ENCODE measurements at places on chromosomes 7 and 10. TPM values are rescaled to one million over a fixed set of nuclear protein-coding genes. Genes with fewer than 3 reads are reported as not detected.

SPACDR gene
- 0.17 TPM for total RNA-seq

DNA sequence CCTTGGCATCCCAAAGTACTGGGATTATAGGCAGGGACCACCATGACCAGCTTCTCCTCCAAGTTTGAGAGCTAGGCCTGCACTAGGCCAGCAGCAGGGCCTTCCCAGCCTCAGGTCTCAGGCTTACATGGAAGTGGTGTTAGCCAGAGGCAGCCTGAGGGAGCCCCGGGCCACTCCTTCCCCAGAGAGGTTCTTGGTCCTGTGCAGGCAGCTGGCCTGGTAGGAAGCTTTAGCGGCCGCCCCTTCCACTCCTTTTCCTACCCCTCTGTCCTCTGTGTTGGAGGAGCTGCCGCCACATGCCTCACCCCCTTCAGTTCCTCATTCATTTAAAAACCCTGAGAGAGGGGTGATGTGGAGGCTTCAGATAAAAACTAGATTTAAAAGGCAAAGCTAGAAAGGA lies 40.3 kb downstream of the TSPAN15 start:
- no peak for DNase-seq

ATP6V0A4 gene
- not detected for total RNA-seq

GRCh38 chr10:58894929-58895328 lies 281.5 kb upstream of the PHYHIPL start:
- no peak for DNase-seq

ABCF2 gene
- total RNA-seq, result 15.6 TPM

- no peak for DNase-seq
These were observed 145.2 kb upstream of the GDF10 start for GRCh38 chr10:47154762-47155161.

- no peak for DNase-seq
These were observed 1241.7 kb downstream of the TYW1 start for GRCh38 chr7:68238204-68238805.

DNA sequence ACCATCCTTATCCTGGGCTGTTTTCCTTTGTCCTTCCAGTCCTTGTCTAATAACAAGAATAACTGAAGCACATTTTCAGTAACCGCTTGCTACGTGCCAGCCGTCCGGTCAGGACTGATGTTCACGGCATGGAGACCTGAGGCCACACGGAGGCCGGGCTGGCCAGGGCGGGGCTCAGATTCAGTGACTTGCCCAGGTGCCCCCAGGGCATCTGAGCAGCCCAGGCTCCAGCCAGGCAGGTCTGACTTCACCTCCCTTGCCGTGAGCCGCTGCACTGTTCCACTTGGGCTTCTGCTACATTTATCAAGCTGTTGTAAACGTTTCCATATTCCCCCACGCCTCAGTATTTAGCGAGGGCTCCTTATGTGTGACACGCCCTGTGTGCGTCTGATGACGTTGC lies 43.6 kb upstream of the AP5Z1 start:
- DNase-seq, result no peak

MOGAT3 gene
- total RNA-seq, result 4.2 TPM

- no peak for DNase-seq
These were observed 57.6 kb downstream of the ADCYAP1R1 start for GRCh38 chr7:31109751-31110150.

OPN1SW gene
- total RNA-seq, result not detected

DNA sequence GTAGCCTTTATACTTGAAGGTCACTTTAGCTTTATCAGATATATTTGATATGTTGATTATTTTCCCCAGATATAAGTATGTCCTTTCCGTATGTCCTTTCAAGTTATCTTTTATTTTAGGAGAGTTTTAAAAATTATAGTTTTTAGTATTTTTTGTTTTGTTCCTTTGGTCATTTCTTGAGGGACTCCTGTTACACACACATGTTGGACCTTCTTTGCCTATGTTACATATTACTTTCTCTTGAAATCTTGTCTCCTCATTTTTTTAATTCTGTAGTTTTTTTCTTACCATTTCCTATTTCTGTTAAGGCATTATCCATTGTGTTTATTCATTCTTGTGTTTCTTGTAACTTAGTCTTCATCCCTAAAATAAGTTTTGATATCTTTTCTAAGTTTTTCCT lies 23.9 kb downstream of the GLCCI1 start:
- no peak for DNase-seq

DNA sequence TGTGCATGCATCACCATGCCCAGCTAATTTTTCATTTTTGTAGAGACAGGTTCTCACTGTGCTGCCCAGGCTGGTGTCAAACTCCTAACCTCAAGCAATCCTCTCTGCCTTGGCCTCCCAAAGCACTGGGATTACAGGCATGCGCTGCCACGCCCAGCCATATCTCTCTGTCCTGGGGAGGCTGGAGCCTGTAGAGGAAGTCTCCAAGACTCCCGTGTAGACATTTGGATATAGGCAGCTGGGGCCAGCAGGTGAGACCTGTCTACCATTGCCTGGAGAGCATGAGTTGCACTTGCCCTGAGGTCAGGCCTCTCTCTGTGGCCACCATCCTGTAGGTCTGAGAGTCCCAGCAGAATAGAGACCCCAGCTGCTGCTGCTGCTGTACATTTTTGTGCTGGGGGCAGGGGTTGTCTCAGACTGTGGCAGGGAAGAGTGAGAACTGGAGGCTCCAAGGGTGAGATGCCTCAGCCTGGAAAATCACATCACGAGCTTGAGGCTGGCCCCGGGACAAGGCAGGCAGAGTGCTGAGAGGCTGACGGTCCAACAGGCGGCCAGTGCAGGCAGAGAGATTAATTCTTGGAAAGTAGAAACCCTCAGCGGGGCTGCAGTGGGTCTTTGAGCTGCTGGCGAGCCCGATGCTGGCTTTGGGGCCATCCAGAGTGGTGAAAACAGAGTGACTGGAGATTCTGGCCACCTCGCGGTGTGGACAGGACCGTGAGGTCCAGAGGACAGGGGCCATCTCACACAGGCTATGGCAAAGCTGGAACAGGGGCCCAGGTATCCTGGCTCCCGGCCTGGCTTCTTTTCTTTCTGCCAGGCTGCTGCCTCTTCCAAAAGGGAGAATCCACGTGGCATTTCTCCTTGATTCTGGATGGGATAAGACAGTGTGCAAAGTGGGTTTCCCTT lies 60.9 kb downstream of the TMEM270 start:
- no peak for DNase-seq

DNA sequence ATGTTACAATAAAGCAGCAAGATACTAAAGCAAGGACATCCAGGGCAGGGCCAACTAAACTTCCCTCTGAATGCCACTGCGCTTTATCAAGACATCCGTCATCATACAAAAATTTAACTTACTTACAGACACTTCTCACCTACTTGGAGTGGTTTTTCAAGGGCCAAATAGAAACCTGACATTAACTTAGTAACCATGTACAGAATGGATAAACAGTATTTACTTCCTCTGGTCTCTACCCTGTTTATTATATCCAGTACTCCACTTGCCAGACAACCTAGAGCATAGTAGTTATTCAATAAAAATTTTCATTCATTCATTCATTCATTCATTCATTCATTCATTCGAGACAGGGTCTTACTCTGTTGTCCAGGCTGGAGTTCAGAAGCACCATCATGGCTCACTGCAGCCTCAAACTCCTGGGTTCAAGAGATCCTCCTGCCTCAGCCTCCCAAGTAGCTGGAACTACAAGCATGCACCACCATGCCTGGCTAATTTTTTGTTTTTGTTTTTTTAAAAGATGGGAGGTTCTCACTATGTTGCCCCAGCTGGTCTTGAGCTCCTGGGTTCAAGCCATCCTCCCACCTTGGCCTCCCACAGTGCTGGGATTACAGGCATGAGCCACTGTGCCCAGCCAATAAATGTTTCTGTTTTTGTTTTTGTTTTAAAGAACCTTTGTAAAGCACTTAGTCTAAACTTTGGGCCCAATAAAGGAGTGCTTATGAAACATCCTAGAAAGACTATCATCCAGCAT lies 19.0 kb downstream of the SMURF1 start:
- DNase-seq, result no peak

EEPD1 gene
- total RNA-seq, result 2.3 TPM

SLC26A5 gene
- total RNA-seq, result 0.67 TPM

- no peak for DNase-seq
These were observed 454.5 kb downstream of the DNAJB6 start for GRCh38 chr7:157791261-157791660.

DNA sequence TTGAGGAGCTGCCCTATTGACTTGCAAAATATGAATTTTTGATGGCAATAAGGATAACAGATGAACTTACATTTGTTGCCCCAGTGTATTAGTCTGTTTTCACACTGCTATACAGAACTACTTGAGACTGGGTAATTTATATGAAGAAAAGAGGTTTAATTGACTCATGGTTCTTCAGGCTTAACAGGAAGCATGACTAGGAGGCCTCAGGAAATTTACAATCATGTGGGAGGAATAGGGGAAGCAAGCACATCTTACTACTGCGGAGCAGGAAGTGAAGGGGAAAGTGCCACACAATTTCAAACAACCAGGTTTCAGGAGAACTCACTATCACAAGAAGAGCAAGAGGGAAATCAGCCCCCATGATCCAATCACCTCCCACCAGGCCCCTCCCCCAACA lies 57.9 kb downstream of the ZNF22 start:
- no peak for DNase-seq

DNA sequence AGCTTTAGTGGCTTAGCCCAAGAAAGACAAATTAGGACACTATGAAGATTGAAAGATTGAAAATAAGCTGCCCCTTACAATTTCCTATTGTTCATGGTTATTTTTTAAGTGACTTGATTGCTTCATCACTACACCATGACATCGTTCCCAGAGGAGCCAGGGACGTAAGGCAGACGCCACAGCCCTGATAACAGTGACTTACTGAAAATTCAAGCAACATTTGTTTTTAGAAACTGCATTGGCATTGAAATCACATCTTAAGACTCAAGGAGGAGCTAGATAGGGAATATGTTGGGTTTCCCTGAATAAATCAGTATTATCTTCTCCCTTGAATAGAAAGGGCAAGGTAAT lies 38.7 kb upstream of the ANK3 start:
- DNase-seq, result no peak

PTPN20 gene
- 1.4 TPM for total RNA-seq

DNA sequence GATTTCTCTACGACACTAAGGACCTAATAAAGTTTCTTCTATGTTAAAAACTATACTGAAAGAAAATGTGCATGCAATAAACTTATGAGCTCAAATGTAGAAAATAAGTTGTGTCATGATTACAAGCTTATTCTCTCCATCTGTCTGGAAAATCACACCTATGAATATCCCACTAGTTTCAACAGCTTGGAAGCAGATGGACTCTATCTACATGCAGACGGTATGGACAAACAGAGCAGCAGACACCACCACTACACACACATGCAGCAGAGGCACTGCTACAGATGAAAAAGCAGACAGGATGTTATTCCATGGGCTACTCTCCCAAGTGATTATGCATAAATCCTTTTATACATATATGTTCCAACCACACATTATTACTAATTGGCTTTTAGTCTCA lies 123.4 kb upstream of the TARP start:
- no peak for DNase-seq

DNA sequence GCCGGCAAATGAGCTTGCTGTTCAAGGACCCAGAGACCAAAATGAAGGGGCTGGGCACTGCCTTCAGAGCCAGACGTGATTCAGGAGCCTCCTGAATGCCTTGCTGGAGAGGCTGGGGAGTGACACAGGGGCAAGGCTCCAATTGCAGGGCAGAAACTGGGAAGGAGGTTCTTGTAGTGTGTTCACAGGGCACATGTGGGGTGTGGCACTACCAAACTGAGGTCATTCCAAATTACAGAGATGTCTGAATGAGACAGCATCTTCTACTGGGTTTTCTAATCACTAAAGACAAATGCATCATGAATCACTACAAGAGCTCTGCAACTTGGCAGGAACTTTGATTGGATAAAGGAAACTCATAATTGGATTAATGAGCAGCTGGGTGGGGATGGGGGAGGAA lies 17.8 kb downstream of the CRTAC1 start:
- no peak for DNase-seq

- no peak for DNase-seq
These were observed 2.8 kb upstream of the GAL3ST4 start for GRCh38 chr7:100171087-100171681.

DNA sequence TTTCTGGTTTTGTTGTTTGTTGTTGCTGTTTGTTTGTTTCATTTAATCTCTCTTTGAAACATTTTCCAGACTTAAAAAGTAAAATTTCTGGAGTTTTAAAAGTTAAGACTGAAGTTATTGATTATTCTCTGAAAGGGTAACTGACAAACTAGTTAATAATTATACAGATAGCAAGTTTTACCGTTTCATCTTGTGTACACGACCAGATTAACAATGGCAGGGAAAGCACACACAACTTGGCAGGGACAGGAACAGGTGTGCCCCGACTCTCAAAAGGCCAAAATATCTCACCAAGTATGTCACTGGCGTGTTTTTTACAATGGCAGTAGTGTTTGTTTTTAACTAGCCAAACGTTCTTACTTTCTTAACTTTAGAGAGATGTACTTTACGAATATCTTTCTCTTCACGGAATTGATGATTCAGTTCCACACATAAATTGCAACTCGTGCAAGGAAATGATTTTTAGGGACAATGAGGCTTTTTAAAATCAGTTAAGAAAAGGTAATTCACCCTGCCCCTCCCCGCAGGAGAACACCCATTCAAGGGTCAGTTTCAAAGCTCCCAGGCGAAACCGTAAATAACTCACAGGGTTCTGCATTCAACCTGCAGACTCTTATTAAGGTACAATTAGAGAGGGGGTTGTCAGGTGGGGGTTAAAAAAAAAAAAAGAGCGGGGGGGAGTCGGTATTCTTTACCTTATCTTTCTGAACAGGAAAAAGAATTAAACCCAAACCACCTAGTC lies 3.5 kb downstream of the CTBP2 start:
- DNase-seq, result no peak

DNA sequence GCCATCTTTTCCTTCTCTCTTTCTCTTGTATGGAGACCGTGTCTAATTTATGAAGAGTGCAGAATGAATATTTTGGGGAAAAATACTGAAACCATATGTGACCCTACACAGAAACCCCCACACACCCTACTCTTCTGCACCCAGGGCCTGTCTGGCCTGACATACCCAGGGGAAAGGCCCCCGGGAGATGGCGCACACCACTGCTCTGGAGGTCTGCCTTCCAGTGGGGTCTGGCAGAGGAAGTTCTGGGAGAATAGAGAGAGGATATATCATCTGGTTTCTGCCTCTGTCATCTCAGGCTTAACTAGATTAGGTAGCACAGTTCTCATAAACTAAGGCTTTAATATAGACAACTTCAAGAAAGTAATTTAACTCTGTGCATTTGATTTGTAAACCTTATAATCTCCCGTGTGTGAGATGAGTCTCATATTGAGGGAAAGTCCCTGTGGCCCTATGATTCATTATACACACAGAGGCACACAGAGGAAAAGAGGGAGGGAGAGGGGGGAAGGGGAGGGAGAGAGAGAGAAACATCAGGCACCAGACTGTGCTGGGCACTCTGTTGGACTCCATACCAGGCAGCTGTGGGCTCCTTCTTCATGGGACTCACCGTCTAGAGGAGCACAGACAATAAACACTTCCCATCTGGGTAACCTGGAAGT lies 123.3 kb downstream of the AOAH start:
- no peak for DNase-seq

ACTR3C gene
- 61.7 TPM for total RNA-seq

DNA sequence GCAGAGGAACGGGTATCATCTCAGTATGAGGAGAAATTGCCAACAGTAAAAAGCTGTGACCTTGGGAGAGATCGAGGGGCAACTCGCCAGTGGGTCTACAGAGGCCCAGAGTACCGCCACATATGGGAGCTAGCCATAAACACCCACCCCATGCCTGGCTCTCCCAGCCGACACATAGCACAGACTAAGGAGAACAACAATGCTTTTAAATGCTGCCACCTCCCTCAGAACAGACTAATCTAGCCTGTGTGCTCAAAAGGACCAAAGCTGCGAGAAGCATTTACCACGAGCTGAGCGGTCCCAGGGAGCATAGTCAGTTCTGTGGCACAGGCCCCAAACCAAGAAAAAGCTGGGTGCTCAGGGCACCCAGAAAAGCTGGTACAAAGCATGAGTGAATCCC lies 73.3 kb downstream of the LSM5 start:
- no peak for DNase-seq

CCDC3 gene
- 6.6 TPM for total RNA-seq

Data from liver (tissue), 10 donors.